ENCODE measurements at places on chromosomes 6 and 20. TPM values are rescaled to one million over a fixed set of nuclear protein-coding genes. Genes with fewer than 3 reads are reported as not detected.

Gene KIAA1586
- 20.7 TPM for polyA plus RNA-seq

Gene ZNF334
- polyA plus RNA-seq, result 26.4 TPM

Gene TCP11
- polyA plus RNA-seq, result 3.2 TPM

DNA sequence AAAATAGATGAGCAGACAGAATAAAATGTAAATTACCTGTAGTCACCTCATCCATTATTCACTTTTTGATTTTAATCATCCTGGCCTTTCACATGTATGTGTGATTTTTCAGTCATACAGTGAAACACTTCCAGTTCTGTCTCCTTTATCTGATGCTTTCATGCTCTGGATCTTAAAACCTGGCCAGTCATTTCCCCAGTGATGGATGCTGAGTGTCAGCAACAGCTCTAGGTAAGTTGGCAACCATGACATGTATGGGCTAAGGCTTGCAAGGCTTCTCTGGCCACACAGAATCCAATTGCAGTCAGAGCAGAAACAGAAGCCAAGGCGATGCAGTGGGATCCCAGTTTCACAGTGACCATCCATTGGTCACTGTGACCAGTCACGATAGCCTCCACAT is 35.8 kb downstream of the FBXO9 start:
- no peak for DNase-seq

Gene RSPO4
- polyA plus RNA-seq, result 1.3 TPM

Gene PAX1
- polyA plus RNA-seq, result 0.26 TPM

- DNase-seq, result no peak
Observed at GRCh38 chr20:10581823-10582222, 92.0 kb downstream of the JAG1 start.

Gene TUBB1
- polyA plus RNA-seq, result 3.2 TPM

Data from renal cortex interstitium (tissue), 15 donors.